ENCODE measurements at places on chromosomes 6 and 20.

DNA sequence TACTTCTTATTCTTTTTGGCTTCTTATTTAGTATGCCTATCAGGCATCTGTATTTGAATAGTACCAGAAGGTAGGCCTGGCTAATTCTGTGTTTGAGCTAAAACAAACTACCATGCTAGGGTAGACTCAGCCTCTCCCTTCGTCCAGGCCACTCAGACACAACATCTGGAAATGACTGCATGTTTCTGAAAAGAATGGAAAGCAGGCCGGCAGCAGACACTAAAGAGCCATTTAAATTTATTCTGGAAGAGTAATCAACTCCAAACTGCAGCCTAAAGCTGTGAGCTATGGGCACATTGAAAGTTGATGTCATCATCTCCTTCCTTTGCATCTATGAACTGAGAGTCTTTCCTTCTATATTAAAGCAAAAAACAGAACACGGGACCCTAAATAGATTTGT, 70.9 kb upstream of the SAMD5 start:
- no peak for DNase-seq

- no peak for DNase-seq
Measured at GRCh38 chr20:6466075-6466810, 301.2 kb upstream of the BMP2 start.

- DNase-seq = no peak
Measured at GRCh38 chr20:61629602-61630390, 377.7 kb downstream of the CDH4 start.

- DNase-seq = no peak
Measured at GRCh38 chr6:136035378-136036070, 184.0 kb downstream of the PDE7B start.

DNA sequence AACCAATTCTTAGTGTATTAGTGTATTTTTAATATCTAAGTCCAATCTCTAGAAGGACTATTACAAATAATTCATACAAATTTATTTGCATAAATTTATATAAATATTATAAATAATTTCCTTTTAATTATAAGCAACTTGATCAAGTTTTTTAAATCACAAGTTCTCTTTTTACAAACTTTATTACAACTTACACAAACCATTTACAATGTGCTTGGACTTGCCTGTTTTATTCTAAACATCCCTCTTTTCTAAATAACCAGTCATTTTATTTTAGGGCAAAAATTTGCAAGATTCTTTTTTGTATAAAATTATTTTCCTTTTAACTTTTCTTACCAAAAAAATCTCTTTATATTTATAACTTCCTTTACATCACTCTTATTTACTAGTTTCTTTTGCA, 83.5 kb upstream of the SYNCRIP start:
- DNase-seq = no peak

DNA sequence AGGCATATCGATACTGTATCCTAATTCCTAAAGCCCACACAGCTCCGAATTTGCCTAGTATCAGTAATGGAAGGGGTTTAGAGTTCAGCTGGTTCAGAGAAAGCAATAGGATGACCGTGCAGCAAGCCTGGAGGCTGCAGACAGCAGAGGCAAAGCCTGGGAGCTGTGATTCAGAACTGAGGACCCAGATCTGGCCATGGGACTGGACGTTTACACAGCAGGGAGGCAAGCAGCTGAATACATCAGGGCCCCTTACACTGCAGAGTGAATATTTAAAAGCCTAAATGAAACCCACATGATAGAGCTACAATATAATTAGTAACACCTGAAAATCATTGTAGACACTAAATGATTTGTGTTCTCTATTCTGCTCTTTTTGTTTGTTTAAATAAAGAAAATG, 38.0 kb downstream of the ELOVL2 start:
- DNase-seq = no peak

Measured in occipital lobe (tissue), 3 donors.